ENCODE measurements at places on chromosomes 4 and X.

DNA sequence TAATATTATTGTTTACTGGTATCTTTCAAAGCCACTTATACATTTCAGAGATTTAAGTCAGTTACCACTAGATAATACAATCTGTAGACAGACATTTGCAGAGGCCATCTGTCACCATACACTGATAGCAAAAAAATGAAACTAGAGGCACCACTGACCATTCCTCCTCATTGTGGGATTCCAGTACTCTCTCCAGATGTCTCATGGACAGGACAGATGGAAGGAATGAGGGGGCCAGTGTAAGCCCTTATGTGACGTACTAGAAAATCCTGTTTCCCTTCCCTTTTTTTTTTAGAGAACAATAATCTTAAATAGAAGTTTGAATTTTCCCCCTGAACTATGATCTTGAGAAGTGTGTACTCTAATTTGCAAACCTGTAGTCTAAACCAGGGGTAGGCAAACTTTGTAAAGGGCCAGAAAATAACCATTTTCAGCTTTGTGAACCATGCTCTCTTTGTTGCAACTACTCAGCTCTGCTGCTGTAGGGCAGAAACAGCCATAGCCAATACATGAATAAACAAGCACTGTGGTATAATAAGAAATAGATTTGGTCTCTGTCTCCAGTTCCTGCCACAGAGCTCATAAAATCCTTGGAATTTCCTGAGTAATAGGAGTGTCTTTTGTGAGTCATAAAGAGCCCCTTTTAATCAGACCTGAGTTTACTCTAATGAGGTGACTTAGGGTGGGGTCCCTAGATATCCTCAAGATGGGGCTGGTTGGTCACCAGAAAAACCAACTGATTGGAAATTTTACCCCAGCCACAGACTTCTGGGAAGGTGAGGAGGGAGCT, 90.4 kb downstream of the MOSPD2 start:
- no peak for DNase-seq

- no peak for DNase-seq
Observed at GRCh38 chr4:107392951-107393350, 327.1 kb downstream of the PAPSS1 start.

DNA sequence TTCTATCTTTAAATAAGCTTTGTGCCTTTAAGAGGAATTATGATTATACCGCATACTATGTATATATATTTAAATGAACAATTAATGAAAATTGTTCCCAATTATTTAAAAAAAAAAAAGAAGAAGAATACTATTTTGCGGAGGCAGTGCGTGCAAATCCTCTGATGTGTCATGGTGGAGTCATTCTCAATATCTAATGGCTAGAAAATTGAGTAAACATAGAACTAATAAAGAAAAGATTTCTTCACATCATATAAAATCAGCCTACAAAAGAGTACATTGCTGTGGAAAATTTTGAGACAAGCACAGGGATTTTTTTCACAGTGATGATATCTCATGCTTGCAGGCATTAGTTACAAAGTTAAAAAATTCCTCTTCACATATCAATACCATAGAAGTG, 2.6 kb upstream of the EREG start:
- no peak for DNase-seq

DNA sequence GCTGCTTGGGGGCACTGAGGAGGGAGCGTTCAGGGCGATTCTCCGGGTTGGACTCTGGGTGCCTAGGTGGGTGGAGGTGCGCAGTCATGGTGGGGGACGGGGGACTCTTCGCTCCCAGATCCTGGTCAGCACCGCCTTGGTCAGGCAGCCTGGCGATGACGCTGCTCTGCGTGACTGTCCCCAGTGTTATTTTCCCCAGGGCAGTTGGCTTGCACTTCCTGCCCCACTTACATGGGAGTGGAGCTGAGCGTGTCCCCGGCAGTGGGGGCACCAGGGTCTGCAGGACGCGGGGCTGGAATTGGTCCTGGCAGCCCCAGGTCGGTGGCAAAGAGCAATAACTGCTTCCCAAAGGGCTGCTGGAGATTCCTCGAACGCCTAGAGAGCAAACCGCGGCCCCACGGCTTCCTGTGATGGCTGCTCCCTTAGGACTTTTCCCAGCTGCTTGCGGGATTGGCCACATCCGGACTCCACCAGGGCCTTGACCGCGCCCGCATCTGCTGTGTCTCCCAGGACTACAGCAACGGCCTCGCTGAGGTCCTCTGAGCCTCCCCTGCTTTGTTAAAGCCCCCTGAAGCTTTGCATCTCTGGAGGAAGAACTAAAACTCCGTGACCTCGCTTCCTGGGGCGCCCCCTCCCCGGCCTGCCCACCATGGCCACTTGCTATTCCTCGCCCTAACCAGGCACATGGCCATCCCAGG, 35.3 kb upstream of the GPR78 start:
- no peak for DNase-seq
